8988T (cell line): ENCODE measurements at places on chromosomes 4 and X.

DNA sequence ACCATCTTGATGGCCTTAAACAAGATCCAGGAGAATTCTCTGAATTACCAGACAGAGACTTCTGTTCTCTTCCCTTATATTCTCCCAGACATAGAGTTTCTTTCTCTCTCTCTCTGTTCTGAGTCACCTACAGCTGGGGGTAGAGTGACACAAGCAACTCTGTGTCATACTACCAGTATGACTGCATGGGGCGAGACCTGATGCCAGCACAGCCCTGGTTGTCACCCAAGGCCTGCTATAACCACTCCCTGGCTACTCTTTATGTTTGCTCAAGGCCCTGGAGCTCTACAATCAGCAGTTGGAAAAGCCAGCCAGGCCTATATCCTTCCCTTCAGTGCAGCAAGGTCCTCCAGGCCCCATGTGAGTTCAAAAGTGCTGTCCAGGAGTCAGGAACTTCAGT is 114.2 kb upstream of the TENT5D start:
- DNase-seq = no peak

GRCh38 chrX:34487364-34487763 is 169.7 kb downstream of the TMEM47 start:
- DNase-seq = no peak

DNA sequence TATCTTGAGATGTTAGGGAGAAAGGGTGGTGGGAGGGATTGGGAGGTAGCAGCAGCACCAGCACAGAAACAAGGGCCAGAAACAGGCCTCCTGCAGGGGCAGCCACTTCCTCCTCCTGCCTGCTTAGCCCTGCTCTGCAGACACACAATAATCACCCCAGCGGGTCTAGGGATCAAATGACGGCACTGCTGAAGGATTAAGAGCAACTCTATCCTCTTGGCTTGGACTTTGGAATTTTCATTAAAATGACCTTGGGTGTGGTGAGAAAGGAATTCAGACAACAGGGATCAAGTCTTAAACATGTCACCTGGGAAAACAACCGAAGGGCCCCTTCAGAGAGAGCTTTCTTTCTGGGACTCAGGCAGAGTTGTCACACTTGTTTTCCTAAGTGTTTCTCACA is 353.4 kb downstream of the SPRY1 start:
- no peak for DNase-seq

DNA sequence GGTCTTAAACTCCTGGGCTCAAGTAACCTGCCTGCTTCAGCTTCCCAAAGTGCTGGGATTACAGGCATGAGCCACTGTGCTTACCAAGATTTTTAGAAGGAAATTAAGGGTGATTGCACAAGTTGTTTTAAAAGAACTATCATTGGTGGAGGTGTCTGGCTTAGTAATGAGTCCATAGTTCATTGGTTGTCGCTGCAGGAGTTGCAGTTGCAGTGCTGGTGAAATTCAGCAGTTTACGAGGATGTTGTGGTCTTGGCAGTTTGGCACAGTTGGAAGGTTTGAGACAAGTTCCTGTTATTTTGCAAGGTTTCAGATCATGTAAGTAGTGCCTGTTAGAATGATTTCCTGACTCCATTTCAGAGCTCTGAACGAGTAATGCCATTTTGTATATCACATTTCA is 48.1 kb downstream of the RAB40AL start:
- DNase-seq = no peak

DNA sequence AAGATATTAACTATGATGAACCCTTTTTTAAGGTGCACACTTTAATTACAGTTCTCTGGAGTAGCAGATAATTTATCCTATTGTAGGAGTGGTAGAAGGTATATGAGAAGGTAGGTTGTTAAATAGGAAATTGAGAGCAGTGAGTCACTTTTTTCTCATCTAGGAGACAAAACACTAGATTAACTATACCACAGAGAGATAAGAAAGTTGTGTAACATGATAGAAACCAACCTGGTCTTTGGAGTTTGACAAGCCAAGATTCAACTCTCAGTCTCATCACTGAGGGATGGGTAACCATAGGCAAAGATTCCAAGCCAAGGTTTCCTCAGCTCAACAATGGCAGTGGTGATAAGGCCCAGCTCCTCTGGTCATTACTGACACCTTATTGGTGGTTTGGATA is 104.0 kb downstream of the MAD2L1 start:
- DNase-seq = no peak
